ENCODE measurements at places on chromosomes 2 and 18.

GRCh38 chr2:120865656-120866055, 130.0 kb downstream of the GLI2 start:
- no peak for DNase-seq

- DNase-seq: peak; percentile 27
These were observed 115.2 kb downstream of the FAM210A start for GRCh38 chr18:13611142-13611600.

- DNase-seq: no peak
These were observed 288.1 kb downstream of the MYCN start for GRCh38 chr2:16228471-16228870.

DNA sequence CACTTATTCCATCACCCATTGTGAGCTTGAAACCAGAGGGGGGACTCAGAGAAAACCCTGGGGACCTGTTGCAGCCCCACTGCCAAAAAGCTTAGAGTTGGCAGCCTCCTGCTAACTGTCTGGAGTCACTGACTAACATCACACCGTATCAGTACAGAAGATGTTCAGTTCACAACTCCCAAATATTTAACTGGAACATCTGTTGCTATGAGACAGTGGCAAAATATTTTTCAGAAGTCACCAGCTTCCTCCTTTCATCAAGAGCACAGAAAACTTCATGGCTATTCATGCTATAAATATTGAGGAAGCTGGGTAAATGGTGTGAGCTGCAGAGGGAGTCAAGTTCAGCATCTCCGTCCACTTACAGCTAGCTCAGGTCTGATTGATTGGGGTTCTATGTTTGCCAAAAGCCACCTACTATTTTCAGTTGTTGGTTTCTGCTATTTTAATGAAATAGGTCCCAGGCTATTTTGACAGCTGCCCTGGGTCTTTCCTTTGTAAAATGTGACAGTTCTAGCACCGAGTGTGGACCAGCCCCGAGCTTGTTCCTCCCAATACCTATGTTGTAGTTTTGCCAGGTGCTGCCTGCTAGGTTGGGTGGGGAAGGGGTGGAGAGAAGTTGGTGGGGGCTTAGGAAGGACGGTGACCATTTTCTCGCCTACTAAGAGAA, 9.8 kb downstream of the TUBB6 start:
- DNase-seq: no peak

DNA sequence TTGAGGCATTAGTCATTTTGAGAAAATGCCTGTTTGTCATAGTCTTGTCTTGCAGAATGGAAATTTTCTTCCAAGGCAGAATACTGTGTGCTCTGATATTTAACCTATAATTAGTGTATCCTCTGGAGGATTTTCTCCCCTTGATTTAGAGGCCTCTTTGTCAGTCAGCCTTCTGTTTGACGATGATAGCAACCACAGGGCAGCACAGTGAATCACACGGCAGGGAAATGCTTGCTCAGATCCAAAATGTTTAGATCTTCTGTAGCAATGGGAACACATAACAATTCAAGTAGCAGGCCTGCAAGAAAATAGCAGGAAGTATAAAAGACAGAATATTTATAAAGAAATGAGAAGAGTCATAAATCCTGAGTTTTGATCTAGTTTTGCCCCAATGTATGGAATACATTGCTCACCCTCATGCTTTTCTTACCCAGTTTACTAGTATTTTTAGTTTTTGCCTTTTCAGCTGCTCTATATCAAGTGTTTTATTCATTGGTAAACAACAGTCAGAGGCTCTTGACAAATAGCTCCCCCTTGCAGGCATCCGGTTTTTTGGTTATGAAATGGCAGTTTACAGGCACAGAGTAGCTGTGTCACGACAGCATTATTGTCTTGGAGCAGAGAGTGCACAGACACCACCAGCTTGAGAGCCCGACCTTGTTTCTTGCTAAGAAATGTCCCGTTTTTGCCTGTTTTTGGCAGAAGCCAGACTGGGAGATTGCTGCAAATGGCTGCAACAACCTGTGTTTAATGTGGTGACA, 185.1 kb downstream of the MYO3B start:
- no peak for DNase-seq

GRCh38 chr2:167200019-167200418, 311.7 kb downstream of the XIRP2 start:
- DNase-seq: no peak

- no peak for DNase-seq
These were observed 17.3 kb upstream of the NMUR1 start for GRCh38 chr2:231547315-231548110.

GRCh38 chr2:30948130-30948529, 140.9 kb upstream of the CAPN13 start:
- DNase-seq: no peak

DNA sequence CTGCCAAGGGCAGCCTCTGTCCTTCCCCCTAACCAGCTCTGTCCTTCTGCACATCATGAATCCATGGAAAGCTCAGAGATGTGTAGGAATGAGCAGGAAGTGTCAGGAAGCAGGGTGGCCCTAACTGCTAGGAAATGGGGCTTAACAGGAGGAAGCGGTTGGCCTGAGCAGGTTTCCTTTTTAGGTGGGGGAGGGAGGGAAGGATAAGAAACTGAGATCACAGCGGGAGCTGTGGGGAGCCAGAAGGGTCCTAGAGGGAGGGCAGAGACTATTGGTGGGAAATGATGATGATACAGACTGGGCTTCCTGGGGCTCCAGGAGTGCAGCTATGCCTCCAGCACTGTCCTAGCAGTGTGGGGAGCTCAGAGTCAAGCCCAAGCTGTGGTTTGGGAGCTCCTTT, 182.0 kb downstream of the SH3BP4 start:
- no peak for DNase-seq

DNA sequence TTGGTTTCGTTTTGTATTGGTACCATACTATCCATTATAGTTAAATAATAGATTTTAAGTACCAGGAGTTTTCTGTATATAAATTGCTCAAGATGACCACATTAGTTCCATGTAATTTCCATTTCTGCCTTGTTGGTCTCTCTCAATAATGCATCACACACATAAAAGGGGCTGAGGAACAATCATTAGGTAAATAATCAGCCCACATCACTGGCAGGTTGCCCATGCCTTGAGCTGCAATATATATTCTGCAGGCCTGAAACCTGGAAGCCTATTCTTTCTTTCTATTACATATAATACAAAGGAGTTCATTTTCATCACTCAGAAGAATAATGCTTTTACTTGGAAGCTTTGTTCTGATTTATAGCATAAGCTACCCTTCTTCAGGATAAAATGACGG, 616.1 kb upstream of the PKDCC start:
- DNase-seq: no peak

GRCh38 chr2:200373973-200374416, 67.5 kb downstream of the SPATS2L start:
- peak; percentile 64 for DNase-seq

- no peak for DNase-seq
These were observed 30.5 kb upstream of the SGPP2 start for GRCh38 chr2:222393733-222394267.

- no peak for DNase-seq
These were observed 99.0 kb upstream of the ACVR1C start for GRCh38 chr2:157727693-157728092.

- no peak for DNase-seq
These were observed 81.8 kb downstream of the TNS1 start for GRCh38 chr2:217920879-217921603.

DNA sequence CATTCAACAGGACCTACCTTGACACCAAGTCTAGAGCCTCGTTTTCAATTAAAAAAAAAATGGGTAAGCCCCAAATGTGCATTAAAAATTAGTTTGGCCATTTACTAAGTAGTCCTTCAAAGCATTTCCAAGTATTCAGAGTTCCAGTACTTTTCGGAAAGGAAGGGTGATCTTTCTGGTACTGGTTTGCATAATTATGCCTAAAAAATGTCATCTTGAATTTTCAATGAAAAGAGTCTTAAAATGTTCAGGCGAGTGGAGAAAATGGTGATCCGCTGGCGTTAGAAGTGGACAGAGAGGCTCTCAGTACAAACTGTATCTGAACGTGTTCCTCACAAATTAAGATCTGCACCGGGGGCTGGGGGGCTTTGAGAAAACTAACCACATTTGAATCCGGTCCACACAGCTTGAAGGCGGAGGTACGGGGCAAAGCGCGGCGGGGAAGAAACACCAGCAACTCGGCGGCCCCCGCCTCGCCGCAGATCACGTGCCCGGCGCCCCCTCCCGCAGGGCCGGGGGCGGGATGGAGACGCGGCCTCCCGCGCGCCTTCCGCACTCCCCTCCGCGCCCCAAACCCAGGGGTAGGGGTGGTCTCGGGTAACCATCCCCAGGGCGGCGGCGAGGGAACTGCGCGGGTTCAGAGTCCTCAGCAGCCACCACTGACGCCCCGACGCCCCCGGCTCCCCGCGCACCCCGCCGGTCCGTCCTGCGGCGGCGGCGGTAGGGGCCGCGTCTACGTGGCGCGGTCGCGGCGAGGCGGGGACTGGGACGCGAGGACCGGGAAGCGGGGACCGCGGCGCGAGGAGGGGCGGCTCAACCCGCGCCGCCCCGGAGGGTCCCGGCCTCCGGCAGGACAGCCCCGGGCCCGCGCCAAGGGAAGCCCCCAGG, 564 bp downstream of the LPIN2 start:
- DNase-seq: peak; percentile 46

DNA sequence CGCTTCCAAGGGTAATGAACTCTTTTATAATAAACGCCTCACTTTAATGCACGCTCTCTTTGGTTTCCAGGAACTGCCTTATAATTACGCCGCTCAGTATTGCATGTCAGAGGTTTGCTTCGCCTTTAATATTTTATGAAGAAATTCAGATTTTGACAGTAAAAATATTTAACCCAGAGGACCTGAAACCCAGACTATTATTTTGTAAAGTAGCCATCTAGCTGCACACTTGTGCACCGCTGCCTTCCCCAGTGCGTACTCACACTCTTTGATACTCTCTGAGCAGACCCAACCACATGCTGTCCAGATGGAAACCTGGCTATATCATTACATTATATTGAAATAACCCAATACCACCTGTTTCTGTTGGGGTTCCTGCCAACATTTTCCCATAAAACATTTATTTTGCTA, 270.1 kb downstream of the C1D start:
- DNase-seq: no peak

DNA sequence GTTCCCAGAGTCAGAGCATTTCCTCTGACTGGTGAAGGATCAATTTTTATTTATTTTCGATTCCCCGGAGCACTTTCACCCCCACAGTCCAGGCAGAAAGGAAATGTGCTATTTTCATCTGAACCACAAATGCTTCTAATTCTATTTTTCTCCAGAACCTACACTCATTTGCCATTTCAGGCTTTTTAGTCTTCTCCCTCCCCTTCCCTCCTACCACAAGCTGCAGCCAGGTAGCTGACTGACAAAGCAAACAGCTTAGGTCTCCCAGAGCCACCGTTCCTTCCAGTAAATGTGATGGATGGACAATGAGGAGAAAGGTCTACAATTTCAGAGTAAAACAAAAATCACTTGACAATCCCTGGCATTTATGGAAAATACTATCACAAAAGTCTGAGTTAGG, 76.9 kb downstream of the KLF7 start:
- DNase-seq: no peak

DNA sequence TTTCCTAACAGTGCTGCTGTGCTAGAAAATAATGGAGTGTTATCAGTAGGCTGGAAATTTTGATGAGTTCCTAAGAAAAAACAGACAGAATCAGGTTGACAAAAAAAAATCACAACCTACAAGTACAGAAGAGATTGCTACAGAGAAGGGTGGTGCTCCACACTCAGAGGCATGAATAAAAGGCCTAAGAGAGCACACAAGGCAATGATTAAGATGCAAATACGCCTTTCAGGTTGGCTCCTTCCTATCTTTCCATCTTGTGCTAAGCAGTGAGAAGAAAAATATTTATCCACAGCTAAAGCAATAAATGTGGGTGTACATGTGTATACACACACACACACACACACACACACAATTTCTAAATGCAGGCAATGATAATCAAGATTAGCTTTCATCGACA, 130.6 kb upstream of the UBE2E3 start:
- DNase-seq: no peak

DNA sequence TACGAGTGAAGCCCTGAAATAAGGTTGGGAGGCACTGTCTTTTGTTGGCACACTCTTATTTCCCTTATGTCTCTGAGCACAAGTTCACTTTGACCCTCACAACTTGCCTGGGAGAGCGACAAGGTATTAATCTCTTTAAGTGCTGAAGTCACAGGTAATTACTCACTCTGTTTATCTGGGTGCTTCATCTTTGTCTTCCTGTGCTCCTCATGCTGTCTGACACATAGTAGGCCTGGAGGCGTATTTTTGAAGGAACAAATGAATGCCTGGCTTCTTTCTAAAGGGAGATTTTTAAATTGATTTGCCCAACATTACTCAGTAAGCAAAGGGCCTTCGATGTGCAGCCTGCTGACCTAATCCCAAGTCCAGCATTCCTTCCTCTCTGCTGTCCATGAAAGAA, 507.1 kb upstream of the TNP1 start:
- no peak for DNase-seq

GRCh38 chr2:160963957-160964356, 196.3 kb upstream of the TANK start:
- no peak for DNase-seq

DNA sequence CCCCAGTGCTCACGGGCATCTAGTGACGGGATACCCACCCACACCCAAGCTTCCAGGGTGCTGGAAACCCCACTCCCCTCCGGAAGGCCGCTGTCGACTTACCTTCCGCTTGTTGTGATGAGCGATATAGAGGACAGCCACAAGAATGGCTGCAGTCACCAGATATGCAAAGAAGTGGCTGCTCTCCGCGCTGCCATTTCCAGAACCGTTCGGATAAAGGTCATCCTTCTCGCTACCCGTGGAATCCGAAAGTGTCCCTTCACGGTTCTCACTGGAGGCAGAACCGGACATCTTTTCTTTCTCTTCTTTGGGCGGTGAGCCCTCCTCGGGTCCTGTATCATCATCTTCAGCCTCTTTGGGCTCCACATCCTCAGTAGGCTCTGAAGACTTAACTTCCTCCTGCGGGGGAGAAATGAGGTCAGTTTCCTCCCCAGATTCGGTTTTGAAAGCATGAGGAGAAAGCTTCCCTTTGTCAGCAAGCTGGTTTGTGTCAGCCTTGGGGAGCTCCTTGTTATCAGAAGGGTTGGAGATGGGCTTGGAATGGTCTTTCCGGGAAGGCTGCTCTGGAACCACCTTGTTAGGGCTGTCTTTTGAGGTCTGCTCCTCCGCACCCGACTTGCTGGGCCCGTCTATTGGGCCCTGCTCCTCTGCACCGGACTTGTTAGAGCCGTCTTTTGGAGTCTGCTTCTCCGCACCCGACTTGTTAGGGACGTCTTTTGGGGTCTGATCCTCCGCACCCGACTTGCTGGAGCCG, 1.2 kb downstream of the TGOLN2 start:
- no peak for DNase-seq

- no peak for DNase-seq
These were observed 103.2 kb downstream of the LRATD1 start for GRCh38 chr2:14735696-14736095.

GRCh38 chr2:95031726-95032116, 6.2 kb downstream of the MAL start:
- DNase-seq: no peak

Measured in naive thymus-derived CD4-positive, alpha-beta T cell (primary cell).